Activated T-cell treated with anti-CD3 and anti-CD28 coated beads for 4 hours (primary cell): ENCODE measurements at places on chromosomes 1 and 21.

GRCh38 chr1:169326956-169327268 is 40.7 kb downstream of the NME7 start:
- DNase-seq = no peak

DNA sequence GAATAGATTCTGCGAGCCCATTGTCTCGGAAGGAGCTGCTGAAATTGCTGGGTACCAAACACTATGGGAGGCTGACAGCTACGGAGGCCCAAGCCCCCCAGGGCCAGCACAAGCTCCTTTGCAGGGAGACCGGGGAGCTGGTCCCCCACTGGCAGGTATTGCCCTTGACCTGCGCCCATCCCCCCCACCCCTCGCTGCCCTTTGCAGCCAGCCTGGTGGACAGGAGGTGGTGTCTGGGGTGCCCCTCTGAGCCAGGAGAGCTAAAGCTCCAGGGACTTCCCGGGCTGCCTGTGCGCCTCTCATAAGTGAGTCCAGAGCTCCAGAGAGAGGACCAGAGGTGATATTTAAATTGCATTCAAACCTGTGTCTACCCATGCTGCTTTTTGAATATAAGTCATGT is 5.4 kb downstream of the SERTAD4 start:
- DNase-seq = no peak

DNA sequence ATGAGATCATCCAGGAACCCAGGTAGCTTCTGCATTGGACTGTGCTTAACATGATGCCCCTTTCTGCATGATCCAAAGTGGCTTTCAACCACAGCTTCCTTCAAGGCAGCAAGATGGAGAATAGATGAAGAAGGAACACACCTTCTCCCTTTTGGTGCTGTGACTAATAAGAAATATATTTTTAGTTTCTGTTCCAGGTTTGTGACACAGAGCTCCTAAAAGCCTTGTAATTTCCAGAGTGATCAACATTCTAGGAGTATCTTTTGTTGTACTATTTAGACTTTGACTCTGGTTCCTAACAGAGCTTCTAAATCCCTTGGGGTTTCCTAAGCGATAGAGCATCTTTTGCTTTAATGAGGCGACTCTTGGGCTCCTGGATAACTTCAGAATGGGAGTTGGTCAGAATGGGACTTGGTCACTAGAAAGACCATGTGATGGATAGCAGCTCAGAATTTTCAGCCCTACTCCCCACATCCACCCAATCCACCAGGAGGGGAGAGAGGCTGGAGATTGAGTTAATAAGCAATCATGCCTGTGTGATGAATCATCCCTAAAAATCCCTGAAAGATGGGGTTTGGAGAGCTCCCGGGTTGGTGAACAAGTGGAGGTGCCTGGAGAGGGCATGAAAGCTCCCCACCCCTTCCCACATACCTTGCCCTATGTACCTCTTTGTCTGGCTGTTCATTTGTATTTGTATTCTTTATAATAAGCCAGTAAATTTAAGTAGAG is 134.8 kb downstream of the FGGY start:
- DNase-seq = no peak

- DNase-seq = no peak
These were observed 117.1 kb upstream of the PTGFR start for GRCh38 chr1:78373676-78374075.

DNA sequence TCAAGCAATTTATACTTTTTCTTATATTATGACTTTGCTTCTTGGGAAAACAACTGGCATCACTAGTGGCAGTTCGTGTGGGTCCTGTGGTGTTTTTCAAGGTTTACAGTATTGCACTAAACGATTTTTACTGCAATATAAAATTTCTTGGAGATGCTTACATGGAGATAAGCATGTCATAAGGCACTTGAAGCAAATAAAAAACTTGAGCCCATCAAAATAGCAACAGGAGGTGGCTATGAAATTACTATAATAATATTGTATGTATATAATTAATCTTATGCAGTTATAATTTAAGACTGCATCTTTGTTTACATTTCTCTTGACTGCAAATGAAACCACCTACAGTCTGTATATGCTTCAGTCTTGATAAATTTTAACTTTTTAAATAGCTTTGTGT is 29.3 kb upstream of the CHAF1B start:
- no peak for DNase-seq

- no peak for DNase-seq
These were observed 215.9 kb downstream of the TOMM20 start for GRCh38 chr1:234912548-234913277.

GRCh38 chr1:53183095-53183990 is 13.3 kb upstream of the CPT2 start:
- no peak for DNase-seq

- no peak for DNase-seq
These were observed 11.5 kb downstream of the RRAGC start for GRCh38 chr1:38848071-38848470.
